ENCODE measurements at places on chromosomes 2 and 18.
A peak's percentile ranks its signal among the peaks of the same experiment; 100 is the strongest.

GRCh38 chr18:9926223-9926894 lies 12.5 kb downstream of the VAPA start:
- no peak for DNase-seq

- DNase-seq, result no peak
These were observed 236.9 kb downstream of the SCG2 start for GRCh38 chr2:223365158-223365679.

DNA sequence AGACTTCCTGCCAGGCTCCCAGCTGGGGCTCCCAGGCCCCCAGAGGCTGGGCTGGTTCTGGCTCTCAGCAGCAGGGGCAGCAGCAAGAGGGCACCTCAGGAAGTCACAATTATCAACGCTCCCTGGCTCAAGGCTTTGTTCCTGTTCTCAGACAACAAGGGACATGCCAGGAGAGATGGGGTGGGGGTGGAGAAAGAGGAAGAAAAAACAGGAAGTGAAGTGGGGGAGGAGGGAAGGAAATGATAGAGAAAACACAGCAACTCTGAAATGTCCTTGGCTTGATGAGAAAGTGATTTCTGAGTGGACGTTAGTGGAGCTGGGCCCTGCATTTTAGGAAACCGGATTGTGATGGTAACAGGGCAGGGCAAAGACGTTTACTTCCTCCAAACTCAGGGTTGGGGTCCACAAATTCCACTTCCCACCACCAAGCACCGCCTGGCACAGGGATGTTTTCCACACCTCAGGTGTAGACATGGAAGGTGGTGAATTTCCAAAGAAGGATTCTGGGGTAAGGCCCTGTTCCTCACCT lies 40.4 kb downstream of the CYRIA start:
- no peak for DNase-seq

GRCh38 chr18:37871561-37871960 lies 306.0 kb upstream of the CELF4 start:
- no peak for DNase-seq

DNA sequence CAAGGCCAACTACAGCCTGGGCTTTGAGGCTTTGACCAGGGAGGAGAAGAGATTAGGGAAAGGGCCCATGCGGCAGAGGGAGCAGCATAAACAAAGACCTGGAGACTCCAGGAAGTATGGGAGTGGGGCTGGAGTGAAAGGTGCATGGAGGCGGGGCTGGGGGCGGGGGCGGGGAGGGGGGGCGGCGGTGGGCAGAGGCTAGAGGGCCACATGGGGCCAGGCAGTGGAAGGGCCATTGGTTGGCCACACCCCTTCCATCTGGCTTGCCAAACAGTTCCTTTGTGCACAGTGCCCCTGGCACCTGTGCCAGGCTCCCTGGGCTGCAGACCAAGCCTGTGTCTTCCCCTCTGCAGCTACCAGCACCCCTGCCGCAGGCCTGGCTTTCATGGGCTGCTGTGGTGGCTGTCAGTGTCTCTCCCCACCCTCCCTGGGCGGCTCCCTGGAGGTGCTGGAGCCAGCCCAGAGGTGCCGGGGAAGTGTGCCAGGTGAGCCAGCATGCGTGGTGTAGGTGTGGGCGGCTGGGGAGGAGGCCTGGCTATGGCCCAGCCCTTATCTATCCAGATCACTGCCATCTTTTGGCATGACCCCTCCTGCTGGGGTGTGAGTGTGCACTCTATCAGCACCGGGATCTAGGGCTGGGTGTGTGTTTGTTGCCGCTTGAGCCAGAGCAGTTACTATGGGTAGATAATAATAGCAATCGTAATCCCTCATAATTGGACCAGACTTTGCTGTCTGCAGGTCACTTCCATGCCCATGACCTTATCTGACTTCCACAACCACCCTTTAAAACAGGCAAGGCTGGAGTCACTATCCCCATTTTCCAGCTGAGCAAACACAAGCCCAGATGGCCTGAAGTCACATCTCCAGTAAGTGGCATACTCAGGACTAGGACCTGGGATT lies 30.5 kb downstream of the DNMT3A start:
- DNase-seq, result peak; percentile 100

GRCh38 chr2:157722580-157723234 lies 94.0 kb upstream of the ACVR1C start:
- DNase-seq, result no peak

DNA sequence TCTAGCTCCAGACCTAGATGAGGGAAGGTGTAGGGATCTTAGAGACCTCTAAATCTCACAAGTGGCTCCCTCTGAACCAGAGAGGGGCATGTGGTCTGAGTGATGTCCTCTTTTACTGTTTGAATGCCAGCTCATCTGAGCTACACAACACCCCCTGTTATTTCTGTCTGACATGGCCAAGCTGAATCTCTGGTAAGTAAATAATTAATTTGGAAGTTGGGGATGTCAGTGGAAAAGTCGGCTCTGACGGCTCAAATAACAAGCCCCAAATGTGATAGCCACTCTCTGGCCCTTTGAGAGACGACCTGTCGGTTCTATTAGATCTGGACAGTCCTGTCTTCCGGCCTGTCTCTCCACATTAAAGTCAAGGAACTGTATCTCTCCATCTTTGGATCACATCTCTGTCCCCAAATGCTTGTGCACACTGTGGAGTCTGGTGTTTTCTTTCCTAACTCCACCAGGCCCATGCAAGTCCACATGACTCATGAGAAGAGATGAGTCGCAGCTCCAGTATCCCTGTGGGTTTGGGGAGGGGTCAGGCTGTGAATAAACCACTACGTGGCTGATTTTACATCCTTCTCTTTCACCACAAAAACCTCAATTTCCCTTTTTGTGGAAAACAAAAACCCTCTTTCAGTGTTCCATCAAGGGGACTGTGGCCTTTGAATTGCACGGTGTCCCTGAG lies 52.5 kb downstream of the SETBP1 start:
- no peak for DNase-seq

- peak; percentile 88 for DNase-seq
These were observed 73.8 kb downstream of the EIPR1 start for GRCh38 chr2:3303583-3304406.

DNA sequence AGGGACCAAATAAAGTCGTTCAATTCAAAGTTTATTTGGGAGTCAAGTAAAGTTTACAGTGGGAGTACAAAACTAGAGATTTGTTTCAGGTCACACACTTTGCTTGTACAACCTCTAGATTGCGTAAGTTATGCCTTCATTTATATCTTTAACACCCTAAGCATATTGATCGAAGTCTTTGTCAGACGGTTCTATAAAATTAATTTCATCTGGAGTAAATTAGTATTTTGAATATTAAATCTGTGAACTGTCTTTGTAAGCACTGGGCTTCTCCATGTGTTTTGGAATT lies 119.7 kb downstream of the ACAA2 start:
- no peak for DNase-seq

- peak; percentile 67 for DNase-seq
These were observed 276 bp downstream of the NFE2L2 start for GRCh38 chr2:177264209-177264692.

DNA sequence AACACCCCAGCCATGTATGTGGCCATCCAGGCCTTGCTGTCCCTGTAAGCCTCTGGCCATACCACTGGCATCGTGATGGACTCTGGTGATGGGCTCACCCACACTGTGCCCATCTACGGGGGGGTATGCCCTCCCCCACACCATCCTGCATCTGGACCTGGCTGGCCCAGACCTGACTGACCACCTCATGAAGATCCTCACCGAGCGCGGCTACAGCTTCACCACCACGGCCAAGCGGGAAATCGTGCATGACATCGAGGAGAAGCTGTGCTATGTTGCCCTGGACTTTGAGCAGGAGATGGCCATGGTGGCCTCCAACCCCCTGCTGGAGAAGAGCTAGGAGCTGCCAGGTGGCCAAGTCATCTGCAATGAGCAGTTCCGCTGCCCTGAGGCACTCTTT lies 80.4 kb upstream of the ZCCHC2 start:
- no peak for DNase-seq

DNA sequence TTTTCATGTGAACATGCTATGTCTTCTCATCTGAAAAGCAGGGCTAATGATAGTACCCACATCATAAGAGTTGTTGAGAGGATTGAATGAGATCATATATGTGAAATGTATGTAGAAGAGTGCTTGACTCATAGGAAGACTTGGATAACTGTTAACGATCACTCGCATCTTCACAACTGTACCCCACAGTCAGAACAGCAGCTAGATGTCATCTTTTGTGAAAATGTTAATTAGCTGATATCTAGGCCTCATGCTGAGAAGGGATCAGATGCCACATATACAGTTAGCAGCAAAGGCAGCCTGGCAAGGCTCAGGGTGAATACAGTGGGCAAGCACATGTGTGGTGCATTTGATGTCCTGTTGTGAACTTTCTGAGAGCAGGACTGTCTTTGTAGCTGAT lies 24.2 kb downstream of the MAP3K20 start:
- no peak for DNase-seq

DNA sequence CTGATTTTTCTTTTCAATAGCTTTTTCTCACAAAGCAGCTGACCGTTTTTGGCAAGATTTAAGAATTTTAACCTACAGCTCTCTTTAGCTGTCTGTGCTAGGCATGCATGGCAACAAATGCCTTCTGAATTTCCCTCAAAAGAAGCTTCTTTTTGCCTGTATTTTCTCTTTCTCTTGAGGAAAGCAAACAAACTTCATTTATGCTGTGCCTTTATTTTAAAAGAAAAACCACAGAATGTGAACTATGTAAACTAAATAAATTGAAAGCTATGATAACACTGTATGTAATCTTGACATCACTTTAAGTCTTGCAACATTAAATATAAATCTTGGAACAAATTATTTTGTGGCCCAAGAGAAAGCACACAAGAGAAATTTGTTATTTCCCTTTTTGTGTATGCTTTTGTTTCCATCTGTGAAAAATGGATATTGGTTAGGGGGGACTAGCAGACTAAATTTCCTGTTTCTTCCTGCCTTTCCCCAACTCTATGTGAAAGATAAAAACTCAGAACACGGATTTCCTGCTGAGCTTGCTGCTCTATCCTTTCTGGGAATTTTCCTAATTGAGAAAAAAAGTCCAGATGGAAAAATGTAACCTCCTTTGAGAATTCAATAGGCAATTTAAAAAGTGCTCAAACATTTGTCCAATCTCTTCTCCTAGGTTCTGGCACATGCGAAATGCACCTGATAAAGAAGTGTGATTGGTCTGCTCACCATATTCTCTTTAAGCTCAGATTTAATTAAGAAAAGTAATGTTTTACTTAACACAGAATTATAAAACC lies 20.9 kb upstream of the TFPI start:
- DNase-seq, result no peak

DNA sequence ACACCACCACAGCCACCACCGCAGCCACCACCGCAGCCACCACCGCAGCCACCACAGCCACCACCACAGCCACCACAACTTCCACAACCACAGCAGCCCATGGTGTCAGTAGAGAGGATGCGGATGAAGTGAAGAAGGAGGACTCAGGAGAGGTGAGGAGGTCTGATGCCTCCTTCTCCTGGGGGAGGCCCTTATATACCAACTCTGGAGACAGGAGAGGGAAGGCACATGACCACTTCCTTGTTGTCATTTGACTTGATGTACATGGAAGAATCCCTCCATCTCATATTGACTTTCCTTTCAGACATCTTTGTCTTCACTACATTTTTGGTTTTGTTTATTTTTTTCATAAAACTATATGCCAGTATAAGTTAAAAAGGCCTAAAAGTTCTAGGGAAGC lies at the start of gene SCYGR3:
Gene SCYGR3 (minus strand): TSS at position 101 of the 400 bp plus-strand sequence. CDS start 0 bp downstream, at position 101.
- DNase-seq, result no peak

DNA sequence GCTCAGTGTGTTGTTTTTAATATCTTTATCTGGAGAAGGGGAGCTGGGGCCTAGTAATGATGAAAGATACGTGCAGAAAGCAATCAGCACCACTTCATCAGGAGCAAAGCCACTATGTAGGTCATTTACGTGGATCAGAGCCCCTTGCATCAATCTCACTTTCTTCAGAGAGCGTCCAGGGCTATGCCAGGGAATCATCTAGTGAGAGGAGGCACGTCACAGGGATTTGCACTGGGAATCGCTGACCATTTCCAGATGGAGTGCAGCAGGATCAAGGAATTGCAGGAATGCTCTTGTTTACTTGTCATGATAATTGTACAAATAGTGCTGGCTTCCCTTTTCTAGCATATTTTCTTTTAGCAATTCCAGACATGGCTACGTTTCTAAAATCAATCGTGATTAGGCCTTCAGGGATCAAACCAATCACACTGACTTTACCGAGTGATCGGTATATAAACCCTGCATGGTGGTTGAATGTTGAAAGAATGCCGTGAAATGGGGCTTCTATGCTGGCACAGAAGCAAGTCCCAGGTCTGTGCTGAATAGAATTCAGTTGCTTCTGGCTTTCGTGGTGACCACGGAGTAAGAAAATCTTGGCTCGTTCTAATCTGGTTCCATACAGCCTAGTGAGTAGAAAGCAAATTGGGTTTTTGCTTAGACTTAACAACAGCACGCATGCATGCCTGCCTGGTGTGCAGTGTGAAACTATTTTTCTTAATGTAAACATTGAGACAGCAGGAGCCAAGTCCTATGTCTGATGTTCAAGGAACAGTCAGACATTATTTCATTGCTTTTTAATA lies 122.8 kb downstream of the TMEM200C start:
- no peak for DNase-seq

- no peak for DNase-seq
These were observed 1.4 kb upstream of the SLC20A1 start for GRCh38 chr2:112644155-112644932.
